ENCODE measurements at places on chromosomes 6 and 20.

DNA sequence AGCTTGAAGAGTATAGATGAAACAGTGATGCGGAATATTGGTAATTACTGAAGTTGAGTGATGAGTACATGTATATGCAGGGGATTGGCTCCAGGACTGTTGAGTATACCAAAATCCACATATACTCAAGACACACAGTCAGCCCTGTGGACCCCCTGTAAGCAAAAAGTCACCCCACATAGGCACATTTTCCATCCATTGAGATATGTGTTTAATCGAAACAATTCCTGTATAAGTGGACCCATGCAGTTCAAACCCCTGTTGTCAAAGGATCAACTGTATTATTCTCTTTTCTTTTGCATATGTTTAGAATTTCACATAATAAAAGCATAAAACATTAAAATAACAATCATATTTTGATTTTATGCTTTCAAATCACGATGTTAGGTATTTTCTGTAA, 32.1 kb upstream of the FILIP1 start:
- no peak for DNase-seq

GRCh38 chr6:33324125-33324524, 6.6 kb upstream of the ZBTB22 start:
- DNase-seq, result no peak

DNA sequence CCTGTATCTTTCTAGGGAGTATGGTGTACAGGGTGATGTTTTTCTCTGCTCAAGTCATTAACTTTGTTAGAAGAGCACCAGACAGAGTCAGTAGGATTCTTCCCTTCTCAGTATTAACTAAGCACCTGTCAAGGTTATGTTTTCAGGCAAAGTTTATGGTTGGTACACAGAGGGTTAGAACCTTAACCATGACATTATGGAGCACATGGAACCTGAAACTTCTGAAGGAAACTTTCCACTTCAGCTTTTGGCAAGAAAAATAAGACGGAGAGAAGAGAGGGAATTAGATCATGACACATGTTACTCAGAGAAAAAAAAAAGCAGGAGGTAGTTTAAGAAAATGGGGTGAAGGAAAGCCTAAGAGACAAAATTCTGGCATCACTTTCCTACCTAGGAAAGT, 112.9 kb upstream of the PDE7B start:
- DNase-seq, result no peak

- no peak for DNase-seq
These were observed 571 bp upstream of the EEF1A2 start for GRCh38 chr20:63499338-63499969.

GRCh38 chr20:56540415-56540814, 7.4 kb downstream of the FAM209B start:
- no peak for DNase-seq

GRCh38 chr6:30889496-30889885, 5.2 kb downstream of the DDR1 start:
- DNase-seq, result no peak

DNA sequence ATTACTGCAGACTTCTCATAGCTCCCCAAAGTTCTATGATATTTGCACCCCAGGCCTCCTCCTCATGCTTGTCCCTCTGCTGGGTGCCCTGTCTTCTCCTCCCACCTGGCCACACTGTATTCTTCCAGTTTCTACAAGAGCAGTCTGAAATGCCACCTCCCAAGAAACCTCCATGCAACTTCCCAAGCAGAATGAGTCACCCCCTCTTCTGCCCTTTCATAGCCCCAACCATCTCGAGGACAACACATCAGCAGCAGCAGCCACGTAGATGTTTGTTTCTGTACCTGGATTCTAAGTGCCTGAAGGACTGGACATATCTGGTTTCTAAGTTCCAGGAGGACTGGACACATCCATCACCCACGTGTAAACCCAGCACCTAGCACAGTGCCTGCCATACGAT, 6.6 kb upstream of the ULBP2 start:
- DNase-seq, result no peak

- no peak for DNase-seq
These were observed 152.1 kb upstream of the STMND1 start for GRCh38 chr6:16949716-16950115.

DNA sequence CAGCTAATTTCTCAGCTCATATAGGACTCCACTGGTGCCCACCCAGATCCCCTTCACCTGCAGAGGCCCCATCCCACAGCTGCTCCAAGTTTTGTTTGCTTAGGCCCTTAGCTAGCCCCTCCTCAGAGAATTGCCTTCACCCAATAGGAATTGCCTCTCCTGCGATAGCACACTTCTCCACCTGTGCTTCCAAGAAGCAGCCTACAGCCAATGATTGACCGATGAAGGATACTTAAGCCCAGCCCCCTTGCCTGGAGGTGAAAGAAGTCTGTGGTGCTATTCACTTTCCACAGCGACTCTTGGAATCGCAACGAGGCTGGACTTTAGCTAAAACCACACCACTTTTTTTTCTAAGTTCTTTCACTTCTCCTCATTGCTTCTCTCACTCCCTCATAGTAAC, 353.2 kb upstream of the BTBD3 start:
- DNase-seq, result no peak

All from thoracic aorta (tissue), 2 donors.